ENCODE measurements at places on chromosomes 2 and 18.

DNA sequence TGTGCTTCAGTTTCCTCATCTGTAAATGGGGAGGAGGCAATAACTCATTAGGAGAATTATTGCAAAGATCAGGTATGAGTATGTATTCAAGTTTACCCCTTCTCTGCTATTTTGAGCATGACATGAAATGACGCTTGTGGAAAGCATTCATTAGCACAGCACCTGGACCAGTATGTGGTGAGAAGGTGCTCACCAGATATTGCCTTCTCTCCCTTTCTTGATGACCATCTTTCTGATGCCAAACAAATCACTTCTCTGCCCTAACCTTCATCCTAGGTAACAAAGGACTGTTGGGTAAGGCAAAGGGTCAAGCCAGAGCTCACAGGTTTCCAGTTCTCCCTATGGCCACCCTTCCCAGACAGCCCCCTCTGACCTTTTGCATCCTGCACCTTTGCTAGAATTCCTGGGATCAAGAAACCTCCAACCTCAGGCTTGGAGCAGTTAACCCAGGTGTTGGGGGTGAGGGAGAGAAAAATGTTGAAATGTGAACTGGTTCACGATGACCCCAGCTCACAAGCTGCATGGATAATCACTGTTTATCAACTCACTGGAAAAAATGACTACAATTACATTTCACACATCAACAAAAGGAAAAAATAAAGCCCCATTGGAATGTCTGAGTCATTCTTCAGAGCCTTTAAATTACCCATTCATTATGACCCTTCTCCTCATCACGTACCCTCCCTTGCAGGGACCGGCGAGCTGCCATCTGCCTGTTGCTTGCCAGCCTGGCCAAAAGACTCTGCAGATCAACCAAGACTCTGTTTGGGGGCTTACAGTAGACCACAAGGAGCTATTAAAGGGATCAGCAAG is 41.6 kb downstream of the LBH start:
- peak; percentile 80 for DNase-seq

GRCh38 chr2:150698016-150698661 is 210.7 kb upstream of the RND3 start:
- DNase-seq = peak; percentile 64

DNA sequence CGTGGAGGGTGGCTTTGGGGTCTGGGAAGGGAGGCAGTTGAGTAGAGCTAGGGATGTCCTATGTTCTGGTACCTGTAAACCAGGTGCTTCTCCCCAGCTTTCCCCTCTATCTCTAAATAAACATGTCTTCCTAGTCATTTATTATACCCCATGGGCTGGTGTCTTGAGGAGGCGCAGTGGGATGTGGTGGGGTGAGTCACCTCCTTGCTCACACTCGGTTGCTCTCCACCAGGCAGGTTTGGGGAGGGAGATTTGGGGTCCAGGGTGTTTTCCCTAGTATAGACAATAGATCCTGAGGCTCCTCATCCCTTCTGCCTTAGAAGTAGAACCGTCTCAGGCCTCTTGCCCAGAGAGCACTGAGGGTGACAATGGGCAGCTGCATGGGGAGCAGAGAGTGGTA is 5.1 kb downstream of the PSD4 start:
- no peak for DNase-seq

- peak; percentile 11 for DNase-seq
Measured at GRCh38 chr2:210620456-210620855, 64.1 kb downstream of the CPS1 start.

GRCh38 chr18:7850446-7850845 is 283.3 kb downstream of the PTPRM start:
- DNase-seq = no peak

GRCh38 chr2:213476641-213477040 is 192.4 kb downstream of the SPAG16 start:
- DNase-seq = peak; percentile 22

- DNase-seq = peak; percentile 15
Measured at GRCh38 chr2:155310589-155310988, 612.1 kb downstream of the KCNJ3 start.

DNA sequence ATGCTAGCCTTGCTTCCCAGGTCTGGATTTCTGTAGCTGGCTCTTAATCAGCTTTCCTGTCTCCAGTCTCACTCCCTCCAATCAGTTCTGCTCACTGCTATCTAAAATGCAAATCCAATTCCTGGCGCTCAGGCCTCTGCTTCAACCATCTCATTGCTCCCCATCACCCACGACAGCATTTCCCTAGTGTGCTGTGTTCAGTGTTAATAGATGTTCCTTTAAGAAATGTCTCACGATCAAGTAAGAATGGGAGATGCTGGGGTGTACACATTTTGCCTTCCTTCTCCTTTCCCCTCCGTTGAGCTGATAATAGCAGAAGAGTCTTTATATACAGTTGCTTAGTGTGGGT is 1.6 kb upstream of the PUM2 start:
- no peak for DNase-seq

DNA sequence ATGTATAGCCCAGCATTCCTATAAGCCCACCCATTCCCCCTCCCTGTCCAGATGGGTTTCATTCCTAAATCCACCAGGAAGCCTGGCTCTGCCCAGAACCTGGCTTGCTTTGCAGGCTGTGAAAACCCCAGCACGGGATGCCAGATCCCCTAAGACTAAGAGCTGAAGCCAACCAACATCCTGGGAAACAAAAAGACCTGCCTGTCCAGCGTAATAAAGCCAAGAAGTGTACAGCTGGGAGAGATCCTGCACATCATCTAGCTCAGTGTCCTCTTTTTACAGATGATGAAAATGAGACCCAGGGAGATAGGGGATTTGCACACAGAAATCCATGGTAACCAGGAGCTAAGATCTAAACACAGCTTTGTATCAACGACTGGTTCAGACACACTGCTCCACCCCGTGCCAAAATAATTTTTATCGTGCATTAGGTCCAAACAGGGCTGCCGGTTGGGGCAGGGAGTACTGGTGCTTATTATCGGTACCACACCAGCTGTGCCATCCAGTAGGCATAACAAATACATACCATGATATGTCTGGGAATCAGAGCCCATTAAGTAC is 2.9 kb downstream of the RND3 start:
- no peak for DNase-seq

GRCh38 chr18:1408376-1408775 is 503.7 kb downstream of the ADCYAP1 start:
- DNase-seq = no peak

DNA sequence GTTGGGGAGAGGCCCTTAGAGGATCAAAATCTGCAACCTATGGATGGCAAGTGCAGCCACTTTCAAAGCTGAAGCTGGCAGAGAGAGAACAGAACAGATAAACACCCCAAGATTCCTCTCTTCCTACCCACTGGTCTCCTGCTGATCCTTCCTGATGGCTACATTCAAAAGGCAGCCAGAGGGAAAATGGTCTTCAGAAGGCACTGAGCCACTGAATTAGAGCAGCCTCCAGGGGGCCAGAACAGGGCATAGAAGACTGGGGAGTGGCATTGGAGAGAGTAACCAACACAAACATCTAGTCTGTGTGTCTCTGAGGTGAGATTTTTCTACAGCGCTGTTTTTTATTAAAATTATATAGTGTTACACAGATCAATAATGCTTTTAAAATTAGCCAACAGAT is 432.6 kb downstream of the PARD3B start:
- DNase-seq = no peak

- peak; percentile 15 for DNase-seq
Measured at GRCh38 chr2:32418778-32419177, 62.0 kb downstream of the BIRC6 start.

DNA sequence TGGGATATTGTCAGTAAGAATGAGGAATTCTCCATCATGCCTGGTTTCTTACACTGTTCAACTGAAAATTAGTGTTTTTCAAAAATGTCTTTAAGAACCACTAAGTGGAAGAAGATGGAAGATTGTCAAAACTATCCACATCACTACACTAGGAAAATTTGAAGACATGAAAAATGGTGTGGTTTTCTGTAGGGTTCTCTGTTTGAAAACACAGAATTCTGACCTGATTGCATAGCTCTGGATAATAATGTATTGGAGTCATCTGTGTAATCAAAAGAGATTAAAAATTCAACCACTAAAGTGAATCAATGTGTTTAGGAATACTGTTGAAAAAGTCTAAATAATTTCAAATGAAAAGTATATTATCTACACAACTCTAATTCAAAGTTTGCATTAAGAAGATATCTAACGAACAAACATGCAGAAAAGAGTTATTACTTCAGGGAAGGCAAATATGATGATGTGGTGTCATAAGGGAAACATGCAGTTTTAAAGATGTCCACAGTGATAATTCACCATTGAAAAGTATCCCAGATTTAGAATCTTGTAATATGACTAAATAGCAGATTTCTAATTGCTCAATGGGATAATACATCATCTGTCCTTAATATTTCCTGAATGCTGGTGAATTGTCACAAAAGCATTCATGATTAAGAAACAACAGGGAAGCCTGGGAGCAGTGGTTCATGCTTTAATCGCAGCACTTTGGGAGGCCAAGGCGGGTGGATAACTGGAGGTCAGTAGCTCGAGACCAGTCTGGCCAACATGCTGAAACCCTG is 116.9 kb downstream of the ERBB4 start:
- peak; percentile 57 for DNase-seq

Measured in GM03348 (cell line).